ENCODE measurements at places on chromosomes 2 and 18.

- no peak for DNase-seq
Observed at GRCh38 chr2:62391696-62392095, 114.3 kb downstream of the TMEM17 start.

DNA sequence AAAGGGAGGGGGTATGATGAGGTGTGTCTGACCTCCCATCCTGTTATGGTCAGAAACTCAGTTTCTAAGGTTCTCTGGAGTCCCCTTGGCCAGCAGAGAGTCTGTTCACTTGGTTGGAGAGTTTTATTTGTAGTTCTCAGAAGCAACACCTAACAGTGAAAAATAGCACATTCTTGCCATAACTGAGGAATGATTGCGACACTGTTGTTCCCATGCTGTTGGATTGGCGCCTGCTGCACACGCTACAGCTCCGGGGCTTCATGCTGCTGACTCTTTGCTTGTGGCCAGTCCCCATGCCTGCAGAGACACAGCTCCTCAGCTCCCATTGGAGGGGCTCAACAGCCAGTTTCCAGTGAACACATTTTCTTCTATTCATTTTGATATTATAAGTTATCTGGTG, 42.1 kb downstream of the TPGS2 start:
- no peak for DNase-seq

- no peak for DNase-seq
Observed at GRCh38 chr2:226466589-226466988, 333.0 kb downstream of the IRS1 start.

DNA sequence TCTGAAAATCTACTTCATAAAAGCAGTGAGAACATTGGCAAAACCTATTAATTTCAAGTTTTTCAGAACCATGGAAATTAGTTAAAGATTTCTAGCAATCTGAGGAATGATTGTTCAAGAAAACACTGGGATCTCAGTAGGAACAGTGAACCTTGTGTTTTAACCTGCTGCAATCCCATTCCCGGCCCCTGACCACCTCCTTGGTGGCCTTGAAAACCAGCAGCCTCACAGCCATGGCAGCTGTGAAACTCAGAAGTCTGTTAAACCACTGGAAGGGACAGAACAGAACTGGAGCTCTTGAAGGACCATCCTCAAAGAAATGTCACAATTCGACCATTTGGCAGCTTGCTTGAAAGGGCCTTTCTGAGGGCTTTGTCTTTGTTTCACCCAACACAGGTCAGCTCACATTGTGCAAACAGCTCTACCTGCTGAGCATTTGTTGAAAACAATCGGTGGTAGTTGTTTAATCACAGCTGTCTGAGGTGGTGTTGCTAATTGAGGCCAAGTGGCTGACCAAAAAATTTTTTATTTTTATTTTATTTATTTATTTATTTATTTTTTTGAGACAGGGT, 25.8 kb downstream of the NEDD4L start:
- DNase-seq: no peak

DNA sequence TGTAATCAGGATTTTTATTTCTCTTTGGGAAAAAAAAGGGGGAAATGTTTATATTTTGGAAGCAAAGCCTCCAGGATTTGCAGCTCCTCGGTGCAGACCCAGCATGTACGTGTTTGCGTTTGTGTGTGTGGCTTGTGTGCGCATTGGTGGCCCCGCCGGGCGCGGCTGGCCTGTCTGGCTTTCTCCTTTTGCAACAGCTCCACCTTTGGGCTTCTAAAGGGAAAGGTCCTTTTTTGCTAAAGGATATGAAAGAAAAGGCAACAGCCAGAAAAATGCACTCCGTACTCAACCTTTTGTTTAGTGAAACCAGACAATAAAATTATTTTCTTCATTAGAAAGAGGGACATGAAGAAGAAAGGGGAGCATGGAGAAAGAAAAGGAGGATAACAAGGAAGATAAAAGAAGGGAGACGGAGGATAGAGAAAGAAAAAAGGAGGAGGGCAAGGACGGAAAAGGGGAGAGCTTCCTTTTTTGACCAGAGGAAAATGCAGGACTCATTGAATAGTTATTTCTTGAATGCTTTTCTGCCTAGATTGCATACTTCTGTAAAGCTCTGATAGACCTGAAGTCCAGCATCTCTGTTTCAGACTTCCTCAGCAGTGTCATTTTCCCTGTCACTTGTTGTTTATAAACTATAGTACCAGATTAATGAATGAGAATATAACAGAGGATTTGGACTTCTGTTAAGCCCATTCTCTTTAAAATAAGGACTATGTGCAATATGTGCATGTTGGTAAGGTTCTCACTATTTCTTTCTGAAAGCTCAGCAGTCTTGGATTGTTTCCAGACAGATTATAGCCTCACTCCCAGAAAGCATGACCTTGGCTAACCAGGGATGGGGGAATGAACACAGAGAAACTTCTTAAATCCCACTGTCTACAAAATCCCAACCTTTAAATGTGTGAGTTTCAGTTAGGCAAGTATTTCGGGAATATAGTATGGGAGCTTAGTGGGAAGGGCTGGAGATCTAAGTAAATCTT, 563.1 kb upstream of the PIK3C3 start:
- no peak for DNase-seq

DNA sequence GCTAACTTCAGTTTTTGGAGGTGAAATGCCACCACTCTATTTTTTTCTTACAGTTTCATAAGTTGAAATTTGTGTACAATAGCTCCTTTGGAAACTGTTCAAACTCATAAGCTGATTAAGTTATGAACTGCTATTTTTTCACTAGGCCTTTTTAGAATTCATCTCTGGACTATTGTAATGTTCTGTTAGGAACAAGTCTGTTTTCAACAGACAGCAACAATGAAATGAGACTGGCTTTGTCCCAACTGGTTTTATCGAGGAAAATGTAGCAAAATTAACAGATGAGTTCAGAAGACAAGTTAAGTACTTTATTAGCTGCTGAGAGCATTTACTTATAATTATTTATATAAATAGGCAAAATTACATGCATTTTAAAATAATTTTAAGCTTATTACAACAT, 310.6 kb downstream of the ZNF804A start:
- no peak for DNase-seq

DNA sequence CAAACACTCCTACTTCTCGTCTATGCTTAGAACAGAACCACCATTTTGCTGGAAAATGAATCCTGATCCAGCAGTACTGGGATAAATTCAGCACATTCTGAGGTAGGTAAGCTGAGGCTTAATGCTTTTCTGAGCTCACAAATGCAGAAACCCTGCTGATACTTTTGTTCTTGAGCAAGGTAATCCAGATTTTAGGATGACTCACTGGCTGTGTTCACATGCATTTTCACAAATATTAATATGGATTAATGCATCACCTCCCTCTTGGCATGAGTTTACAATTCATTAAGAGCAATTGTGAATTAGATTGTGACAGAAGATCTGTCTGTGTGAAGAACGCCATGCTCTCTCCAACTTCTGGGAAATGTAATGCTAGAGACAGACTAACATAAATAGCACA, 42.2 kb downstream of the RAD51AP2 start:
- no peak for DNase-seq

DNA sequence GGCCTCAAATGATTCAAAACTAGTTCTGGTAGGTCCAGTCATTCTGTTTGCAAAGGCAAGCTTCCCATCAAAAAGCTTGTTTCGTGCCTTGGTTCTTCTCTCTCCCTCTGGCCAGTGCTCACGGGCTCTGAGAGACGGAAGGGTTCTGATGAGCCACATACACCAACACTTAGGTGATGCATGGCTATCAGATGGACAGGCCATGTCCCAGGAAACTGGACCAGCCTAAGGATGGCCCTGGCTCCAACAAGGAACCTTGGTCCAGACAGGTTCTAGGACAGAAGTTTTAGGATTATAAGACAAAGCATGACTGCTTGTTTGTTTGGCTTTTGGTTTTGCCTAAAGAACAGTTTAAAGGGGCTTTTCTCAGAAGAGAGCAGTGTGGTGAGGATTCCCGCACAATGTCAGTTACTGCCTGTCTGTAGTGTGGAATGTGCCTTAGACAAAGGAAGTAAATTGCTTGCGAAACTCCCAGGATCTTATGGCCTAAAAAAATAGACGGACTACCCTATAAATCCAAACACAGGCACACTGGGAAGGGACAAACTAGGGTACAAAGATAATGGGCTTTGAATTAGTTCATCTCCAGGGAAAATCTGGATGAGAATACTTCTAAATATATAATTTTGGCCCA, 10.3 kb downstream of the CYP1B1 start:
- no peak for DNase-seq

DNA sequence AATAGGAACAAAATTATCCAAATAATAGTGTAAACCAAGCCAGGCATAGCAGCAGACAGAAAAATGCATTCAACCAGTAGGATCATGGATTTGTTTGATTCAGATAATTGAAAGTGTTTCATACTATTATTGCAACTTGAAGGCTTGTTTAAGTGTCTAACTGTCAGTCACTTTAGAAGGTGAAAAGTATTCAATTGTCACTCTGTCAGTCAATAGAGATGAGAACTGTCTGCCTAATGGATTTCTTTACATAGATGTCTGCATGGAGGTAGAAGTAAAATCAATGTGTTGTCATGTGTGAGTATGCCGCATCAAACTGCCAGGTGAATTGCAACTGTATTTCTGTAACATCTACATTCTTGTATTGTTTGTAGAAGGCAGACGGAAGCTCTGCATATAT, 65.0 kb downstream of the ZNF407 start:
- no peak for DNase-seq

- no peak for DNase-seq
Observed at GRCh38 chr18:3442919-3443318, 7.1 kb upstream of the TGIF1 start.

DNA sequence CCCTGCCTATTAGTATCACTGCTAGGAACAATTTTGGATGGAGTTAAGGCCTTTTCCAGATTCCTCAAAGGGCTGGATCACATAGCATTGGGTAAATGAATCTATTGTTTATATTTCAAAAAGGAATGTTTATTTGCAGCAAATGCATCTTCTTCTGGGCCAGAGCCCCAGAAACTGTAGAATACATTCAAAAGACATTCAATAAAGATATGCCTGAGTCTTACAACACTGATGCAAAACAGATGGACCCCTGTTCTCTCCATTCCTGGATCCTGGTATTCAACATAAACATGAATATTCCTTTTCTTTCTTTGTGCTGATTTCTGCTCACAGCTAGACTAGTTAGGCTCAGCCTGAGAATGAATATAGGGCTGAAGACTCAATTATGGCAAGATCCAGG, 227.2 kb upstream of the KLHL29 start:
- DNase-seq: no peak

DNA sequence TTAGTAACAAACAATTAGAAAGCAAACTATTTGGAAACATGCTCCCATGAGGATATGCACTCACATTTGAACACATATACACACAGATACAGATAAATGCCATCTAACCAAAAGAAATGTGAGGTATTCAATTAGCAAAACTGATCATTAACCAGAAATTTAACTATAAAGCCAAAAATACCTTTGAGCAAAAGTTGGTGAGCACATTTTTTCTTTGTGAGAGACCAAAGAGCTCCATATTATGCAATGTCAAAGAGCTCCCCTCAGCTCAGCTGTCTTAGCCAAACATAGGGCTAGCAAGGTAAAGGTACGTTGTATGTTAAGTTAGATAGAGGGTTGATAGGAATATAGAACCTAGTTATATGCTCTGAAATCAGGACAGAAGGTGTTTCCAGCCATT, 43.8 kb downstream of the CYBRD1 start:
- no peak for DNase-seq

GRCh38 chr2:218217360-218218267, 625 bp downstream of the ARPC2 start:
- DNase-seq: peak; percentile 28

DNA sequence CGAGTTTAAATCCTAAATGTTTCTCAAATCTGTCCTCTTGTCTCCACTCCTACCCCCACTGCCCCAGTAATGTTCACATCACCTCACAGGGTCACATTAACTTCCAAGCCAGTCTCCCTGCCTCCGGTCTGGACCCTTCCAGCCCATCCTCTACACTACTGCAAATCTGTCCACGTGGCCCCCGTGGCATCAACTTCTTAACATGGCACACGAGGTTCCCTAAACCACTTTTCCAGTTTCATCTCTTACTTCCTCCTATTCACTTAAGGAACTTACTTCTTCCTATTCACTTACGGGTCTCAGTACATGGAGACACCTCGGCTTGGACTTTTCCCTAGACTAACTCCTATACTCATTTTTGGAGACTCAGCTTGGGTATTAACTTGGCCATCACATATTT, 27.0 kb downstream of the MRPL33 start:
- no peak for DNase-seq

DNA sequence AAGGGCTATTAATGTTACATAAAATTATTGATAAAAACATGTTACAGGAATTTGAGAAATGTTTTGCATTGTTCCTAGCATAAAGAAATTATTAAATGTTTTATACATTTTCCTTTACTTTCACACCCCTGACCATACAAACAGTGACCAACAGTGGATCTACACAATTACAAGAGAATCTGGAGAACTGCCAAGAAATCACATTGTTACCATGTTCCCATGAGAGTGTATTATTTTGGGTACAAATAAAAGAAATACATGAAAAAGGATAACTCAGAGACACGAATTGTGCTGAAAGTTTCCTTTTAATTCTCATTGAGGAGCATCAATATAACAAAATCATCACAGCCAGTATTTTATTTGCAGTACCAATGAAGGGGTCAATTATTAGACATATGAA, 150.1 kb downstream of the WDPCP start:
- DNase-seq: no peak

- DNase-seq: no peak
Observed at GRCh38 chr2:178008636-178009289, 63.8 kb downstream of the PDE11A start.

GRCh38 chr18:45284851-45285250, 330.4 kb upstream of the SLC14A2 start:
- DNase-seq: no peak

GRCh38 chr2:157363612-157364101, 38.0 kb upstream of the ERMN start:
- no peak for DNase-seq

DNA sequence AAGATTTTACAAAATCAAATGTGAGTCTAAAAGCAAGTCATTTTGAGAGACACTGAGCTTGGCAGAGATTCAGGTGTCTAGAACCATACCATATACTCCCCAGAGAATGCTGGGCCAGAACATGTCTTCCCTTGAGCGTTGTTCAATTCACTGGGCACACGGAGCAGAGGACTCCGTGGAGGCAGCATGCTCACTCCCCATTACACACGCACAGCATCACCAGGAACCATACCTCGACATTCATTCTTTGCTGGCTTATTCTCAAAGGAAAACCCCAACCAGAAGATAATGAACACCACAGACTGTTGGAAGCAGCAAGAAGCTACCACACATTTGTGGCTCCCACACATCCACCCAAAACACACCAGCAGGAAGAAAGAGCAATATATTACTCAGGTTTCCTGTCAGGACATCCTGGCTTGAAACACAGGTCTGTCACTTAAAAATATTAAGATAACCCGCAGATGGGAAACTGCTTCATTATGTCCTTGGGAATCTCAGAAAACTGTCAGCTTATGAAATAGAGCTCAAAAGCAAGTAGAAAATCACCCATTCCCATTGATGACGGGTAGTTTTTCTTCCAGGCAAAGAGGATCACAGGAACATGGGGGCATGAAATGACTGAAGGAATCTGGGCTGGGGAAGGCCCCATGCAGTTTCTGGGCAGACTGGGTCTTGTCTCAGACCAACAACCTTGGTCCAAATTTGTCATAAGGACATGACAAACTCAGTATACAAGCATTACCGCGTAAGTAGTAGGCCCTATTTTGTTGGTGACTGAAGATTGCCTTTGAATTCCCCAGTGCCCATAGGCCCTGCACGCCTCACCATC, 46.4 kb downstream of the PCBP1 start:
- DNase-seq: no peak

- no peak for DNase-seq
Observed at GRCh38 chr2:8170552-8171327, 511.1 kb upstream of the ID2 start.

GRCh38 chr18:35106845-35107148, 65.6 kb downstream of the MAPRE2 start:
- DNase-seq: no peak
